ENCODE measurements at places on chromosomes 5 and 9.

DNA sequence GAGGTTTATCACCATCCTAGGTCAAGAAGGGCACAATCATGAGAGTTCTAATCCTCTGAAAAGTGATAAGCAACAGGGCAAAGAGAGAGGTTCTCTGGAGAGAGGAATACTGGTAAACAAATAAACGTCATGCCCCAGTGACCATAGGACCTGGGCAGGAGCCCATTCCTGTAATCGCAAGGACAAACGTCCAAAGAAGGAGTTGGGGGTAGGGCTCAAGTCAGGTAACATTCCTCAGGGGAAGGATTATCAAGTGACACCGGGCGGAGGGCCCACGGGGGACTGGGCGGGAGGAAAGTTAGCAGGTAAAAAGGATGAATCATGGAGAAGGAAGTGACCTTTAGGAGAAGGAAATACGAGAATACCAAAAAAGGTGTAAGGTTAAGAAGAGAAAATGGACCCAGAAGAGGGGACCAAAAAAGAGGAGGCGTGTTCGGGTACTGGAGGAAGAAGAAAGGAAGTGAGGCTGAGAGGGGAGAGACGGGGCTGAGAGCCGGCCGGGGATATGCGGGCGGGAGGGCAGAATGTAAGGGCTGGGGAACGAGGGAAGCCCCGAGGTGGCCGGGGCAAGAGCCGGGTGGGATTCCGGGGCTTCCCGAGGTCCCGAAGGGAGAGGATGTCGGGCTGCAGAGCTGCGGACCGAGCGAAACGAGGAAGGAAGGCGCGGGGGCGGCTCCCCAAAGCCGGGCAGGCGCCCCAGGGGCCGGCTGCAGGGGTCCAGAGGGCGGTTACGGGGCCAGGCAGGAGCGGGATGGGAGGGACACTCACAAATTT is 583 bp downstream of the DIAPH1 start:
- no peak for DNase-seq

- DNase-seq, result no peak
Measured at GRCh38 chr5:164230341-164230740, 724.9 kb downstream of the MAT2B start.

GRCh38 chr5:93677359-93677891 is 64.0 kb downstream of the POU5F2 start:
- no peak for DNase-seq

GRCh38 chr5:133900534-133901270 is 67.7 kb downstream of the C5orf15 start:
- DNase-seq, result no peak

DNA sequence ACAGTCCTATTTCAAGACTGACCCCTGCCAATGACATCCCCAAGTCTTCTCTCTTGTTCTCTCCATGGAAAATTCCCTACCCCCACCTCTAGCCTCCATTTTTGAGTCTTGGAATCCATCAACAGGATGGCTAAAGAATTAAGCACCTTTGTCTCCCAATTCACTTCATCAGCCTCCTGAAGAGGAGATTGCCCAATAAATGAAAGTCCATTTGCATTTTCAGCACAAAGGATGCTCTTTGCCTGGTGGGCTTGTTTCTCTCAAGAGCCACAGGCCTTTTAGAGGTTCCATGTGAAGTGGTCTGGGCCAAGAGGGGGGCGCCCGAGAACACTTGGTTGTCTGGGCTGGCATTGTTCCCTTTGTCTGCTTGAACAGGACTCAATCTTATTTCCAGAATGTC is 12.6 kb downstream of the HSD17B3 start:
- DNase-seq, result no peak

GRCh38 chr5:173761178-173761513 is 127.0 kb upstream of the CPEB4 start:
- no peak for DNase-seq

DNA sequence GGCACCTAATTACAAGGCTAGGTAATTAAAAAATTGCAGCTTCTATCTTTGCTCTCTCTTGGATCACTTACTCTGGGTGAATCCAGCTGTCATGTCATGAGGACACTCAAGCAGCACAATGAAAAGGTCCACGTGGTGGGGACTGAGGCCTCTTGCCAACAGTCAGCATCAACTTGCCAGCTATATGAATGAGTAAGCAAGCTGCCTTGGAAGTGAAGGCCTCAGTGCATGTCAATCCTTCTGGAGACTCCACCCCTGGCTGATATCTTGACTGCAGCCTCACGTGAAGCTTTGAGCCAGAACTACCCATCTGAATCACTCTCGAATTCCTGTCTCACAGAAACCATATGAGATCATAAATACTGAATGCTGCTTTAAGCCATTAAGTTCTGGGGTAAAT is 140.5 kb downstream of the SNX18 start:
- DNase-seq, result no peak

DNA sequence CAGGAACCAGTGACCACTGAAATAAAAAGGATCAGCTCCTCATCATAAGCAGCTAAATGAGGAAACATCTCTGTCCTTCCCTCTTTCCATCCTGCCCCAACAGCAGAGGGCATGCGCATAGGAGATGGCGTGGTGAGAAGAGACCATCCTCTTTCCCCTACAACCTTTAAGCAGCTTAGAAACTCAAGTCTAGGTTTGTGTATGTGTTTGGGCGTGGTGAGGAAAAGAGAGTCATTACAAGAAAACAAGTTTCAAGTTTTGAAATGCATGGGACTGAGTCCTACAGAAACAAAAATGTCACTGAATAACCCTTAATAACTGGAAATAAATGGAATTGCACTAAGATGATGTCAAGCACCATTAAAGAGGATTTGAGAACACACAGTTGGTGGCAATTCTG is 96.4 kb upstream of the IL12B start:
- no peak for DNase-seq

GRCh38 chr5:25160891-25161290 is 516.1 kb upstream of the CDH10 start:
- no peak for DNase-seq

Data from activated B cell treated with CpG ODN at 0.5 μM for 24 hours (primary cell).